Myocyte (in vitro differentiated cells): ENCODE measurements at places on chromosomes 12 and 14. TPM values are rescaled to one million over a fixed set of nuclear protein-coding genes. Genes with fewer than 3 reads are reported as not detected.

Gene C14orf93
- 5.5 and 7.2 TPM in 2 replicates for total RNA-seq

DNA sequence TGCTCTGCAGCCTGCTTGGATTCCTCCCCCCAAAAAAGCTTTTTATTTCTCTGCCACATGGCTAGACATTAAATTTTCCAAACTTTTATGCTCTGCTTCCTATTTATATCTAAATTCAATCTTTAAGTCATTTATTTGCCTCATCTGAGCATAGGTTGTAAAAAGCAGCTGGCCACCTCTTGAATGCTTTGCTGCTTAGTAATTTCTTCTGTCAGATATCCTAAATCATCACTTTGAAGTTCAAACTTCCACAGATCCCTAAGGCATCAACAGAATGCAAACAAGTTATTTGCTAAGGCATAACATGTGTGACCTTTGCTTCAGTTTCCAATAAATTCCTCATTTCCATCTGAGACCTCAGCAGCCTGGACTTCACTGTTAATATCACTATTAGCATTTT, 209.6 kb downstream of the FSCB start:
- DNase-seq: no peak

GRCh38 chr12:103336940-103337339, 158.8 kb downstream of the C12orf42 start:
- no peak for DNase-seq

DNA sequence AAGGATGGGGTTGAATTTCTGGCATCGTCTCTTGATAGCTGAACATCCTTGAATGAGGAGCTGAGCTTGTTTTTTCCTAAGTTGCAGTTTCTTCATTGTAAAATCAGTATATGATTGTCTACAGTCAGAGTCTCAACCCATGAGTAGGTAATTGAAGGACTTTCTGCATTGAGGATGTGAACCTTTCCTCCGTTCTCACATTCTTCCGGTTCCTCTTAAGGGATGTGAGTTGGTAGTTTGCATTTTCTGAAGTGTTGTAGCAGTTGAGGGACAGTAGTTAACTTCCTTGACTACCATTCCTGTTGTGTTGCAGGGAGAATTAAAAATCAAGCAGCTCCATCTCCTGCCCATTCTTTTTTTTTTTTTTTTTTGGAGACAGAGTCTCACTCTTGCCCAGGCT, 19.1 kb downstream of the TPCN1 start:
- DNase-seq: no peak

DNA sequence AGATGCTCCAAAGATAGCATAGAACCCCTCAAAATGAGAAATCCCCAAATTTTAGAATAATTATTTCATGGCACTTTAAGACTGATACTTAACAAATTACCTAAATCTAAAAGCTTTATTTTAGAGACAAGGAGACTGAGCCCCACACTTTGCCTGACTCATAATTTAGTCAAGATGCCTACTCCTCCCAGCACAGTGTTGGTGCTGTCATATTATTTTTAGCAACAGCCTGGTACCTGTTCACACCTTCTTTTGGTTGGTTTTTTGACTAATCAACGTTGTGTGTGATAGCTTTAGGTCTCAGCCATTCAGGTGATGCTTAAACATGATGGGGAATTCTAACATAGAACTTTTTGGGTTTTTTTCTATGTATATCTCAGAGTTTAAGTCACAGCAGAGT, 120.2 kb downstream of the SEC23A start:
- no peak for DNase-seq

- DNase-seq: peak; percentile 78
Observed at GRCh38 chr12:76032043-76032981, 736 bp upstream of the PHLDA1 start.

- DNase-seq: no peak
Observed at GRCh38 chr12:116126610-116127009, 150.9 kb downstream of the MED13L start.
